ENCODE measurements at places on chromosomes 11 and 22.

- DNase-seq, result no peak
Measured at GRCh38 chr11:47469361-47470179, 20.6 kb upstream of the RAPSN start.

GRCh38 chr22:17829695-17830042 is 55.4 kb upstream of the BID start:
- DNase-seq, result no peak

- no peak for DNase-seq
Measured at GRCh38 chr11:95788921-95789505, 569 bp downstream of the FAM76B start.

GRCh38 chr11:82356316-82356715 is 377.3 kb downstream of the FAM181B start:
- DNase-seq, result no peak
